ENCODE measurements at places on chromosomes 12 and 14.

- DNase-seq: no peak
Observed at GRCh38 chr14:104294628-104294982, 156.2 kb downstream of the KIF26A start.

DNA sequence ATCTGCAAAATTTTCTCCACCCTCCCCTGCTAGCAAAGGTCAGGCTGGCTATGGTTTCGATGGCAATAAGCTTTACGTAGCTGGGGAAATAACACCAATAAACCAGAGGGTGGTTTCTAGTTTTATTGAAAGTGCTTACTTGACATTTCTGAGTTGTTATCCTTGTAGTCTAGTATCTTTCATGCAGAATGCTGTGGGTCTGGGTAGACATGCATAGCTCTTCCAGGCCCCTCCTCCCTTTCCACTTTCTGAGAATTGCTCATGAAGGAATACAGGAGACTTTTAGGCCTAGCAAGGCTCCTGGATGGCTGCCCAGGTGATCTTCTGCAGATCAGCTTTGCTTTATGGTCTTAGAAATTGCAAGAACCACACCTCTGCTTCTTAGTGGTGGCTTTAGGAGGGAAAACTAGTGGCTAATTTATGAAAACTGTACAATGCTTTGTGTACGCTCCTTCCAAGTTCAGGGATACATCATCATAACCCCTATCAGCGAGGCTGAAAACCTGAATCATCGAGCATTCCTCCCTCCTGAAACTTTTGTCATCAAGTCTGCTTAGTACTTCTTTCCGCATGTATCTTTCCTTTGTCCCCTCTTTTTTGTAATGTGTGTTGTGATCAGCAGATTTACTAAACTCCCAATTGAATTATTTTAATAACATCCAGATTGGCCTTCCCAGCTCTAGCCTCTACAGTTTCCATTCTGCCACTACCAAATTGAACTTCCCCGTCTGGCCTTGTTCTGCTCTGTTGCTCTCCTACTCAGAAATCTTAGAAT is 473.0 kb downstream of the RAD51B start:
- no peak for DNase-seq

- no peak for DNase-seq
Observed at GRCh38 chr14:59454139-59454538, 11.0 kb downstream of the GPR135 start.

DNA sequence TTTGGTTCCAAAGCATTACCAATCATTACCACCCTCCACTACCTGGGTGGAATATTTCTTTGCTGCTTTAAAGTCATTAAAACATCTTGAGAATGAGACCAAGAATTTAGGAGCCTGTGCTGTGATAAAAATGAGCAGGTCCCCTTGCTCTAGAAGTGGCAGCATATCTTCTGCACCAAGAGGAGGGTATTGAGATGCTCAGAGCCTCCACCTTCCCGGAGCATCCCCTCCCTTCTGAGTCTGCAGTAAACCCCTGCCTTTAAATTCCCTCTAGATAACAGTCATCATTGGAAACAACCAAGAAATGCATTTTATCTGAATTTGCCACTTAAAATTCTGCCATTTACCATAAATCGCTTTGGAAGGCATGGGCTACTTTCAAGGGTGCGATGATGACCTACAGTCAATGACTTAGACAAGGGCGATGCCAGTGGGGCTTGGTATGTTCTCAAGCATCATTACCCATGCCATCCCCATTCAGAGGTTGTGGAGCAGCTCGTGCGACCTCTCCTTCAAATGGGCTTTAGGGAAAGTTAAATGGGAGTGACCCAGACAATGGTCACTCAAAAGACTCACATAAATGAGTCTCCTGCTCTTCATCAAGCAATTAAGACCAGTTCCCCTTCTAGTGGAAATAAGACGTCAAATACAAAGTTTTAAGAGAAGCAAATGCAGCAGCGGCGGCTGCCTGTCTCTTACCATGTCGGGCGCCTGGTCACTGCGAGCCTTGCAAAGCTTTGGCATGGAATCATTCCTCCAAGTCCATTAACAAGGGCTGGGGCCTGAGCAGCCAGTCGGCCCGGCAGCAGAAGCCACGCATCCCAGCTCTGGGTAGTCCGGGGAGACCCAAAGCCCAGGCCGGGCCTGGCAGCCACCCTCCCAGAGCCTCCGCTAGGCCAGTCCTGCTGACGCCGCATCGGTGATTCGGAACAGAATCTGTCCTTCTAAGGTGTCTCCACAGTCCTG is 334.5 kb downstream of the TMEM121 start:
- DNase-seq: no peak

- no peak for DNase-seq
Observed at GRCh38 chr12:6966351-6966750, 4.1 kb downstream of the PHB2 start.

GRCh38 chr14:99518441-99519346 is 37.5 kb downstream of the CCNK start:
- peak; percentile 28 for DNase-seq

- DNase-seq: no peak
Observed at GRCh38 chr12:53062977-53063707, 13.3 kb downstream of the TNS2 start.

DNA sequence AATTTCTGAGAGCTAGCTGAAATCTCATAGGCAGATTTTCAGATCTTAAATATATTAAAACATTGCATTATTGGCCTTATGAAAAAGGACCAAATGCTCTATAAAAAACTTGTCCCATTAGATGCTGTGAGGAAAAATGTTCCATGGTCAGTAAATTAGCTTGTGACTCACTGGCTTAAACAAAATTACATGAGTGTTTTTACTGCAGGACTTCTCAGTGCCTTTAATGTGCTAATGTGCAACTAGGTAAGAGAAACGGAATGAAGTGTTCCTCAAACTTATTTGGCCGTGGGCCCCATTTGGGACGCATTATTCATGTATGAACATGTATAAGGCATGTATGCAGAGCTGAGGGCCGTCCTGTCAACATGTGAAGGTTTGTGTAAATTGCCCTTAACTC is 41.7 kb downstream of the MYRFL start:
- DNase-seq: no peak

- no peak for DNase-seq
Observed at GRCh38 chr12:52295663-52296062, 4.3 kb upstream of the KRT81 start.

DNA sequence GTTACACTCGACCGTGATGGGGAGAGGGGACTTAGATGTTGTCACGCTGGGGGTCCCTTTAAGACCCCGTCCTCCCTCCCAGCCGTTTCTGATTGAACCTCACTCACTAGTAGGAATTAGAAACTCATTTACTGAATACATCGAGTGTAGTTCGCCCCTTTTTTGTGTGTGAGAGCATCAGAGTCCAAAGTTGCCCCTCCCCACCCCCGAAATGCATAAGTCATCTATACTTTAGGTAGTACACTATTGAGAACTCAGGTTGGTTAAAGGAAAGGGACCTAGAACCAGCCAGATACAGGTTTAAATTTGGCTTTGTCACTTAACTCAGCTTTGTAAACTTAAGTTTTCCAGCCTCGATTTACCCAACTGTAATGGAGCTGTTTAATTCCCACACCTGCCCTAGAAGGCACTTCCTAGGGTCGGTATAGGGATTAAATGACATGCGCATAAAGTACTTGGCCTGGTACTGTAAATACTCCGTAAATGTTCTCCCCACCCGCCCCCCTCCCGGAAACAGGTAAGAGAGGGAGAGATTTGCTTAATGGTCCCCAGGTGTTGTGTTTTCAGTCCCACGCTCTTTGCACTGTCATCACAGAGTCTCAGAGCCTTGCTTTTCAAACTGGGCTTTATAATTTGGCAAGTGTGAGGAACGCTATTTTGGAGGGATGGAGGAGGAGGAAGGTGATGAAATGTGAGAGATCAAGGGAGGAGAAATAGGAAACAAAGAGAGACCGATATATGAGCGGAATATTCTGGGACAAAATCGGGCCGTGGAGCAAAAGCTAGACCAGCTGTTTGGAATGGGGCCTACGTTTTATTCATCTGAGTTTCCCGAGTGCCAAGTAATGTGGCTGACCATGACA is 897 bp downstream of the SUDS3 start:
- no peak for DNase-seq

DNA sequence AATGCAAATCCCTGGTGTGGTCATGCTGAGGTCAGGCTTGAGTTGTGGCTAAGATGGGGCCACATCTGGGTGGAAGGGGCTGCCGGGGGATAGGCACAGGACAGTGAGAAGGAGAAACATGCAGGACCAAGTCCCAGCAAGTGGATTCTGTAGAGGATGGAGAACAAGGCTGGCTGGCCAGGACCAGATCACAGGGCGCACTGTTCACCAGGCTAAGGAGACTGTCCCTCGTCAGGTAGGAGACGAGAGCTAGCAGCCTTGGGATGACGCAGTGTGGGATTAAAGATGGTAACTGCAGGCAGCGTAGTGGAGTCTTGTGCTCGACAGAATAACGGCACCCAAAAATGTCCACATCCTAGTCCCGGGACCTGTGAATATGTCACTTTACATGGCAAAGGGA is 336.1 kb downstream of the BCL11B start:
- DNase-seq: no peak

- DNase-seq: no peak
Observed at GRCh38 chr14:55097881-55098560, 31.0 kb upstream of the LGALS3 start.

- DNase-seq: no peak
Observed at GRCh38 chr12:45695035-45695434, 34.5 kb upstream of the ARID2 start.

GRCh38 chr14:65142914-65143625 is 40.8 kb upstream of the MAX start:
- DNase-seq: no peak

DNA sequence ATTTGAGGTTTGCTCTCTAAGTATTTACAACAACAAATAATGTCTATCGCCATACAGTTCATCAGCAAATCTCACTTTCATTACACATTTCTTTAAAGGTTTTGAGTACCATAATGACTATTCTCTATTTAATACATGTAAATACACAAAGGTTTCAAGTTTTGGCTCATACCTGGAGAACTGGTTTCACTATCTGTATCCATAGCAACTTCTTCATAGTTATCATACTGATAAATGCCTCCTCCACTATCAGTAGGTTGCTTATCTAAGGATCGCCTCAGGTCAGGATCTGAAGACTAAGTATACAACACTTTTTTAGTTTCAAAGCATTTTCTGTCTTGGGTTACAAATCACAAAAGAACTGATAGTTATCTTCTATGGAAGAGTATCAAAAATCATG is 21.4 kb downstream of the ZFC3H1 start:
- DNase-seq: no peak

DNA sequence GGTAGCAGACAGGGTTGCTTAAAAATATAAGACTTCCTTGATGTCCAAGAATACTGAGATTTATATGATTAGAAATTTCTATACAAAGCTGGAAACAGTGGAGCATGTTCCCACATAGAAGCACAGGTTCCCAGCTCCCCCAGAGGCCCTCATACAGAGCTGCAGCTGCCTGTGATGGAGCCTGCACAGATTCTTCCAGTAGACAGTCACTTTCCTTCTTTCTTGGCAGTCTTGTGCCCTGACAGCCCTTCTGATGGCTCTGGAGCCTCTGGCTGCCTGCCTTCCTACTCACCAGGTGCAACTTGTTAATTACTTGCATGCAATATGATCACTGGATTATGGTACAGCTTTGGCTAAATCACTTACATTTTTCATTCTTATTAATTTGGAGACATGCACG is 44.4 kb downstream of the BICD1 start:
- DNase-seq: no peak

DNA sequence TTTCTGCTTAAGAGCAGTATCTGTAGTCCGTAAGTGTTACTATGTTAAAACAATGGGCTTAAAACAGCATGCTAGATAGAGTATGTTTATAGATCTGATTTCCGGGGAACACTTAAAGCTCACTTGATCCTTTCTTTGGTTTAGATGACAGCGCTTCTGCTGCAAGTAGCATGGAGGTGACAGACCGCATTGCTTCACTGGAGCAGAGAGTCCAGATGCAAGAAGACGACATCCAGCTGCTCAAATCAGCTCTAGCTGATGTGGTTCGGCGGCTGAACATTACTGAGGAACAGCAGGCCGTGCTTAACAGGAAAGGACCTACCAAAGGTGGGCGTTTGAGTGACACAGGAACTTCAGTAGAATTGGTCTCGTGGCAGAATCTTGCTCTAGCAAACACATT is 57.5 kb downstream of the EML1 start:
- no peak for DNase-seq

GRCh38 chr14:24126939-24127338 is 3.5 kb upstream of the FITM1 start:
- no peak for DNase-seq

DNA sequence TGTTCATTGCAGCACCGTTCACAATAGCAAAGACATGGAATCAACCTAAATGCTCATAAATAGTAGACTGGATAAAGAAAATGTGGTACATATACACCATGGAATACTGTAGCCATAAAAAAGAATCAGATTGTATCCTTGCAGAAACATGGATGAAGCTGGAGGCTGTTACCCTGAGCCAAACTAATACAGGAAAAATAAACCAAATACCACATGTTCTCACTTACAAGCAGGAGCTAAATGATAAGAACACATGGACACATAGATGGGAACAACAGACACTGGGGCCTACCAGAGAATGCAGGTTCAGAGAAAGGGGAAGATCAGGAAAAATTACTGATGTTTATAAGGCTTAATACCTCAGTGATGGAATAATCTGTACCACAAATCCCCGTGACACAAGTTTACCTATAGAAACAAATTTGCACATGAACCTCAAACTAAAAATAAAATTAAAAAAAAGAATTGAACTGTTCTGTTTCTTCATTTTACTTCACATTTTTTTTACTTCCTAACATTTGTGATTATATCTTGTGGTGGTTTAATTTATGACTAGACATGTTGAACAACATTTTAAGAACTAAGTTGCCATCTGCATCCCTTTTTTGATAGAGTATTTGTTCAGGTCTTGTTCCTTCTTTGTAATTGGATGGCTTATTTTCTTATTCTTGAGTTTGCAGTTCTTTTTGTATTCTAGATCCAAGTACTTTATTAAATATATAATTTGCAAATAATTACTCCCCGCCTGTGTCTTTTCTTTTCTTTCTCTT is 835.2 kb downstream of the FSCB start:
- no peak for DNase-seq

DNA sequence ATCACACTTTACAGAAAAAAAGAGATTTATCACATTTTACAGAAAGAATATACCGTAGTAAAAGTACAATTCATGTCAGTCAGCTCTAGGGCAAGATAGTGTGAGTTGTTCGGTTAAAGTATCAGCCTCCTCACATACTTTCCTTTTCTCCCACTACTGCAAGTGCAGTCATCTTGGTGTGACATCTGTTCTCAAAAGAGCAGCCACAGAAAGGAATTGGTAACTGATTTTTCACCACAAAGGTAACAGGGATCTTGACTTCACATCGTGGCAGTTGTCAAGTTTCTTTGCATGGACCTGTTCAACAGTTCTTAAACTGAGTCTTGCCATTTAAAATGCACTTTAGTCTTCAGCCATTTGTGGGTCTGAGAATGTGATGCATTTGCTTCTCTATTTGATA is 5.0 kb upstream of the E2F7 start:
- no peak for DNase-seq

DNA sequence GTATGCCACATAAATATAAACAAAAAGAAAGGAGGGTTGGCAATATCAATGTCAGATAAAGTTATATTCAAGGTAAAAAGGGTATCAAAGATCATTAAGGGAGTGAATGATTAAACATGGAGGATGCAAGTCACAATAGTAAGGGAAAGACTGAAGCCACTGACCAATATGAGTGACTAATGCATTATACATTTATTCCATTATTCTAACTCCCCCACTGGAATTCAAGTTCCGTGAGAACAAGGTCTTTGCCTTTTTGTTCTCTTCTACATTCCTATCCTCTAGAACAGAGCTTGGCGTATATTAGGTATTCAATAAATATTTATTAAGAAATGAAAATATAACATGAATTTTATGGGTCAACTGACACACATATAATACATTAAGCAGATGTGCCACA is 30.7 kb downstream of the MAP4K5 start:
- no peak for DNase-seq
